ENCODE measurements at places on chromosomes 1 and 21.

- no peak for ATAC-seq
Measured at GRCh38 chr1:28745653-28746173, 9.0 kb downstream of the YTHDF2 start.

DNA sequence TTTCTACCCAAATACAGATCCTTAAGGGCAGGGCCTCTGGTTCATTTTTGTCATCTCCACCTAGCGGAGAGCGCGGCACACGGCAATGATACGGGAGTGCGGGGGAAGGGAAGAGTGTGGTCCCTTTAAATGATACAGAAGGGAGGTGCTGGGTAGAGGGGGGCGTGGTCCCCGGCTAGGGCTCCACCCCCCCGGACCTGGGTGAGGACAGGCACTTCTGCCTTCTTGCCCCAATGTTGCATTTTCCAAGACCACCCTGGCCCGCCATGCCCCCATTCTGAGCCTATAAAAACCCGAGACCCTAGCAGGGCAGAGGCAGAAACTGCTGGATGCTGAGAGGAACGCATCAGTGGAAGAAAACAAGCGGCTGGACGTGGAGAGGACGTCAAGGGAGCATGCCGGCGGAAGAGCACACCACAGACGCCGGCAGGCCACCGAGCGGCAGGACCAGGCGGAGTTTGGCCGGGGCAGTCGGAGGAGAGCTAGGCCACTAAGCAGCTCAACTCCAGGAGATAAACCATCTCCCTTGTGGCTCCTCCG, 30.0 kb downstream of the LRRC3 start:
- no peak for ATAC-seq

DNA sequence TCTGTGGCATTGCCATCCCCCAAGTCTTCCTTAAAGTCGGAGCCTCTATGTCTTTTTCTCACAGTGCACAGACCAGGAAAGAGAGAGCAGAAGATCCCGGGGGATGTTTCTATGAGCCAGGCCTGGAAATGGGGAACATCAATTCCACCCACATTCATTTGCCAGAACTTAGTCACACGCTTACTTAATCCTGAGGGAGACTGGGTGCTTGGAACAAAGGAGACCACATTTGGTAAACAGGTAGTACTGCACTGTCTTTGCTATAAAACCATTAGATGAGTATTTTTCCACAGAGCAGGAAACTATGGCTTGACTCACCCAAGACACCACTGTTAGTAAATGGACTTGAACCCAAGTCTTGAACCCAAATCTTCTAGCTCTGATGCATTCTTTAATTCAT, 60.7 kb upstream of the CTTNBP2NL start:
- ATAC-seq: no peak

GRCh38 chr21:42523941-42524340, 10.3 kb downstream of the SLC37A1 start:
- no peak for ATAC-seq

DNA sequence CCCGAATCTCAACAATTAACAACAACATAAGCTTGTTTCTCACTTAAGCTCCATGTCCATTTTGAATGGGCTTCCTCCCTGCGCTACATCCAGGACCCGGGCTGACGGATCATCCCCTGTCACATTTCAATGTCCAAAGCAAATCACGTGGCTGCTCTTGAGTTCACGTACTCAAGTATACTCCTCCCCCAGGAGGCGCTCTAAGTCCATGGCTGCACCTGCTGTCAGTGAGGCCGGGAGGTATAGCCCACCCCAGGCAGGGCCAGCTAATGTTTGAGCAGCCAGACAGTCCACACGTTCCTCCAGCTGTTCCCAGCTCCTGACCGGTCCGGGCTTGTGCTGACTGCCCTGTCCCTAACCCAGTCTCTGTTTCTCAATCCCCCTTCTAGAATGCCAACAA, 220.8 kb downstream of the SLC35F3 start:
- peak; percentile 36 for ATAC-seq

DNA sequence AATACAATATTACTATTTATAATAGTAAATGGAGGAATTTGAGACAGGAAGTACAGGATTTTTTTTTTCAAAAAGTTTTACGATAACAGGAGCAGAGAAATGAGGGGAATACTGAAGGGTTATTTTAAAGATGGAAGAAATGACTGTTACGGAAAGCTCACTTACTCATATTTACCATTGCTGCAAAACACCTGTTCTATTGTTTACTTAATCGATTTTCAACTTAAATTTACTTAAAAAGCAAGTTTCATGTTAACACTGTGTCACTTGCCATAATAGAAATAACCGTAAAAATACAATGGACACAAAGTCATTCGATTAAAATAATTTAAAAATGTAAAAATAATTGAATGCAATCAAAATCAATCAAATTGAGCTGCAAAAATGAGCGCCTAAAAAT, 3.4 kb upstream of the EXO1 start:
- ATAC-seq: no peak

DNA sequence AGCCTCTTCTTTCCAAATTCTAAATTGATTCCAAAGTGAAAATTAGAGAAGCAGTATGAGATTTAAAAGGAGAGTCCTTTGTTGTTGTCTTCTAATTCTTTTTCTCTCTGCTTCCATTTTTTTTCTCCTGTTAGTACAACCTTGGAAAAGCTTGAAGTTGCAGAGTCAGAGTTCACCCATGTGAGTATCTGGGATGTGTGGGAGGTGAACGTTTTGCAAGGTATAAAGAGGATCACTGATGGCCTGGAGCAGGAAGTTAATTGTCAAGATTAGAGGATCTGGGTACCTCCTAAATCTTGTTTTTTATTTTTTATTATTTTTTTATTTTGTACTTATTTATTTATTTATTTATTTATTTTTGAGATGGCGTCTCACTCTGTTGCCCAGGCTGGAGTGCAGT, 7.7 kb upstream of the PSMD4 start:
- ATAC-seq: no peak

DNA sequence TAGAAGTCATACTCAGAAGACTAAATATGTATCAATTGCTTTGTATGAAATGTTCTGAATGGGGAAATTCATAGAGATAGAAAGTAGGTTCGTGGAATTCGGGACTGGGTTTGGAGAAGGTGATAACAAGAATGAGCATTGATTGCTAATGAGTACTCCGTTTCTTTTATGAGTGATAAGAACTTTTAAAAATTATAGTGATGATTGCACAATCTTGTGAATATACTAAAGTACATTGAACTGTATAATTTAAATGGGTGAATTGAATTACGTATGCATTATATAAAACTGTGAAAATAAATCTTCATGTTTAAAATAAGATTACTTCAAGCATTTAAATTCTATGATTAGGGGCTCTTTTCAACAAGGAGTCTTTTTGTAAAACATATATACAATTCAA, 425.6 kb upstream of the NCAM2 start:
- no peak for ATAC-seq

DNA sequence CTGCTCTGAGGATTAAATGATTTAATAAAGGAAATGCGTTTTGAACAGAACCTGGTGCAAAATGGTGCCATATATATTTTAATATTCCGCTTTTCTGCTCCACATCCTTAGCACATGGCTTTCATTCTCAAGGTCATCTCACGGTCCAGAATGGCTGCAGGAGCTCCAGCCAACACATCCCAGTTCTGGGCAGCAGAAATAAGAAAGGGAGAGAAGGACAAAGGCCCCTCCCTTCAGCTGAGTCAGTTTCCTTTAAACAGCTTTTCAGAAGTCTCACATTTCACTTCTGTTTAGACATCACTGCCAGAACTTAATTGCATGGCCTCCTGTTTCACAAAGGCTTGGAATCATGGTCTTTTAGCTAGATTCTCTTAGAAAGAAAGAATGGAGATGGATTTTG, 75.2 kb upstream of the LRRN2 start:
- ATAC-seq: no peak

GRCh38 chr1:206809504-206810084, 37.3 kb upstream of the IL10 start:
- peak; percentile 47 for ATAC-seq

Measured in esophagus mucosa (tissue), 1 donor.